Breast epithelium (tissue), 4 donors: ENCODE measurements at places on chromosomes 4 and X. TPM values are rescaled to one million over a fixed set of nuclear protein-coding genes. Genes with fewer than 3 reads are reported as not detected.

- H3K4me3 ChIP-seq: no peak overlapping the region
- no peaks in the 10 kb centered on the region for H3K36me3 ChIP-seq
- H3K4me1 ChIP-seq: no peaks in the 10 kb centered on the region
- no peak for DNase-seq
Measured at GRCh38 chrX:75228854-75229253, 45.0 kb upstream of the UPRT start.

- no peak overlapping the region for H3K27ac ChIP-seq
- no peak for DNase-seq
- H3K36me3 ChIP-seq: no peaks in the 10 kb centered on the region
- H3K27me3 ChIP-seq: no peaks in the 10 kb centered on the region
- no peaks in the 10 kb centered on the region for H3K4me1 ChIP-seq
Measured at GRCh38 chr4:153257151-153257620, 52.9 kb downstream of the TRIM2 start.

DNA sequence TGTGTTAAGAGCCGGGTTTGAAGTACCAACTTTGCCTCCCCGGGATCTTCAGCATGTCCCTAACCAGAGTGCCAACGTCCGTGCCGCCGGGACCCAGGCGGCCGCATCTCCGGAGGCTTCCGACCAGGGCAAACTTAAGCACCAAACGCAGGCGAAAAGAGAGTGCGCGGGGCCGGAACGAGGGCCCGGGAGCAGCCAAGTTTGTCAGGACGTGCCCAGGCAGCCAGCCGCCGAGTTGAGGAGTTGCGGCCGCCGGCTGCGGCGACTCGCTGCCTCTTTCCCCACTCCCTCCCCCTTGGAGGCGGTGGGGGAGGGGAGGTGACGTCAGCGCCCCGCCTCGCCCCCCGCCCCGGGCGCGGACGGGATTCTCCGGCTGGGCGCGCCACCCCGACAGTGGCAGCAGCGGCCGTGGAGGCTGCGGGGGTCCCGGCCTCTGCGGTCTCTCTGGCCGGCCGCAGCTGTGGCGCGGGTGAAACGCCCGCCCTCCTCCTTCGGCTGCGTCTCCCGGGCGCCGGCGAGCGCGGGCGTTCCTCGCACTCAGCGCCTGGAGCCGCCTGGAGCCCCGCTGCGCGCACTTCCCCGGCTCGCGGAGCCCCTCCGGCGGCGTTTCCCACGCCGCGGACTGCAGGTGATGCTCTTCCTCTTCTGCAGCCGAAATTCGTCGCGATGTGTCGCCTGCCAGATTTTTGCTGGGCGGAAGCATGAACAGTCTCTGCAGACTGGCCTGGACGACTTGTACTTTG is 2.9 kb upstream of the FAT1 start:
- peak overlapping the region; percentile 96 for H3K27ac ChIP-seq
- DNase-seq: peak; percentile 70
- peak overlapping the region; percentile 83 for H3K4me3 ChIP-seq
- H3K4me1 ChIP-seq: no peaks in the 10 kb centered on the region
- H3K36me3 ChIP-seq: no peaks in the 10 kb centered on the region
- no peaks in the 10 kb centered on the region for H3K27me3 ChIP-seq

- H3K27ac ChIP-seq: no peak overlapping the region
- DNase-seq: no peak
- no peaks in the 10 kb centered on the region for H3K27me3 ChIP-seq
- H3K4me1 ChIP-seq: no peaks in the 10 kb centered on the region
Measured at GRCh38 chr4:119692001-119692400, 63.4 kb upstream of the PDE5A start.

DNA sequence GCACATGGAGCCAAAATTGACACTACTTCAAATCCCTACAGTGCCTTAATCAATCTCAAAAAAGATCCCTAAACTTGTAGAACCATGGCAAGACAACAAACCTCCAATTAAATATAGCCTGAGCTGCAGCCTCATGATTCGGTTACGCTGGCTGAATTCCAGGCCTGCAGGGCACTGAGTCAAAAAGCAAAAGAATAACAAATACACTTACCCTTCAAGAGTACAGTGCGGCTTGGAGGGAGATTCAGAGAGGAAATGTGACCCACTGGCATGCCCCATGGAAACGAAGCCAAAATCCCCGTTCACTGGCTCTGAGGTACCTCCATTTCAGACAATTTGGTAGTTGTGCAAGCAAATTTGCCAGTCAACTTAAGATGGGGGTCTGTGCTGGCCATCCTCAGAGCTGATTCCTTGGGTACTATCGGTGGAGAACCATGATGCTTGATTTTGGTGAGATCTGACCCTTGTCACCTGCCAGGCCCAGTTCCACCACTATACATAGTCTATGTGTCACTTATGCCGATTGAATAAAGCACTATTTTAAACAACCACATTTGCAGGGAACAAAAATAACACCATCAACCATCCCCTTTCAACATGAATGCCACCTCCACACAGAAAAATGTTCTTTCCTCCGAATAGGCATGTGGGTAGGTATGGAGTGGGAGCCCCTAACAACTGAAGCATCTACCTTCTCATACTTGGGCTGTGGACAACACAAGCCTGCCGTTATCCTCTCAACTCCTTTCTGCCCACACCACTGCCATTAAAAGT is 2.1 kb downstream of the C4orf54 start:
- H3K27ac ChIP-seq: no peak overlapping the region
- no peak overlapping the region for H3K4me3 ChIP-seq
- H3K36me3 ChIP-seq: no peaks in the 10 kb centered on the region
- no peaks in the 10 kb centered on the region for H3K27me3 ChIP-seq
- H3K4me1 ChIP-seq: no peaks in the 10 kb centered on the region
- DNase-seq: no peak

DNA sequence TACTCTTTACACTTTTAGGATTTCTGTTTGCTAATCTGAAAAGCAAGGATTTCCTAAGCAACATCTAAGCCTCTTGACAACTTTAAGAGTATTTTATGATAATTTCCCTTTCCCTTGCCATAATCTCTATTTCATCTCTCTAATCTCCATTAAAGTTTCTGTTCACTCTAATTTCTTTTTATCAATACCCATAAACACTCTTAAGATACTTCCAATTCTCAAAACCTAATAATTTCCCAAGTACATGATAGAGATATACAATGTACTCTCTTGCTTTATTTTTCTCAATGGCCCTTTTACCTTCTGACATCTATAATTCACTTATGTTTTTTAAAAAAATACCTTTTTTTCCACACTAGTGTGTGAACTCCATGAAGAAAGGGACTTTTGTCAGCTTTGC is 26.8 kb downstream of the DAPP1 start:
- H3K27ac ChIP-seq: no peak overlapping the region
- H3K36me3 ChIP-seq: no peaks in the 10 kb centered on the region
- no peak overlapping the region for H3K4me3 ChIP-seq
- no peaks in the 10 kb centered on the region for H3K27me3 ChIP-seq
- DNase-seq: no peak

DNA sequence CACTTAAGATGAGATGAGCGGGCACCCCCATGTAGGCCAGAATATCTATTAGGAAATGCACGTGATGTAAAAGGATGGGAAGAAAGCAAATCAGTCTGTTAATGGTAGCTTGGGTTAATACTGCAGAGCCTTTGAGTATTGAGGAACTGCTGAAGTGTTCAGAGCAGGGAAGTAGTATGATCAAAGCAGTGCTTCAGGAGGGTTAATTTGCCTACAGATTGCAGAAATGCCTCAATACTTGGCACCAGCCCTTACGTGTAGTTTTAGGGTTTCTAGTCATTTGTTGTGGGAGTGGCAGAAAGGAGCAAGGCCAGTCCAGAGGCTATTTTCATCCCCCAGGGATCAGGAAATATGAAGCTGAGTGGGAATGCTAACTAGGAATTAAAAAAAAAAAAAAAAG is 19.7 kb downstream of the ZFX start:
- DNase-seq: no peak
- no peaks in the 10 kb centered on the region for H3K27me3 ChIP-seq
- no peaks in the 10 kb centered on the region for H3K4me1 ChIP-seq

- H3K4me3 ChIP-seq: no peak overlapping the region
- H3K27me3 ChIP-seq: no peaks in the 10 kb centered on the region
- H3K4me1 ChIP-seq: no peaks in the 10 kb centered on the region
- no peak overlapping the region for H3K27ac ChIP-seq
Measured at GRCh38 chr4:182494103-182494502, 250.9 kb downstream of the TENM3 start.

- no peaks in the 10 kb centered on the region for H3K4me1 ChIP-seq
- no peak overlapping the region for H3K27ac ChIP-seq
- H3K4me3 ChIP-seq: no peak overlapping the region
- DNase-seq: no peak
- H3K36me3 ChIP-seq: no peaks in the 10 kb centered on the region
- no peaks in the 10 kb centered on the region for H3K27me3 ChIP-seq
Measured at GRCh38 chr4:81789158-81789557, 317.5 kb upstream of the RASGEF1B start.

DNA sequence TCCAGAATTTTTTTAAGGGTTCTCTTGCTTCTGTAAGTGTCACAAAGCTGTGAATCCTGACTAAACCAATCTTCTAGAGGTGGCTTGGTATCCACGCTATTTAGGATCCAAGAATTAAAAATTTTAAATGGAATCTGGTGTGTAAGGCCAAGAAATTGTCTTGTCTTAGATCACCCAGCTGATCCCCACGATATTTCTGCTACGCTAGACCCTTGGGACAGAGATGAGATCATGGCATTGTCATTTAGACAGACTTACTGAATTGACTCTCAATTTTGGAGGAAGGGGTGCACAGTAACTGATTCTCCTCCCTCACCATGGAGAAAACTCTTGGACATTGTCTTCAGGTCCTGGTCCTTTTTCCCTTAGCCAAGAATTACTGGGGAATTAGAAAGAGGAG is 5.7 kb downstream of the GPRIN3 start:
- no peak for DNase-seq
- H3K27ac ChIP-seq: no peak overlapping the region
- H3K4me1 ChIP-seq: no peaks in the 10 kb centered on the region
- no peaks in the 10 kb centered on the region for H3K36me3 ChIP-seq

DNA sequence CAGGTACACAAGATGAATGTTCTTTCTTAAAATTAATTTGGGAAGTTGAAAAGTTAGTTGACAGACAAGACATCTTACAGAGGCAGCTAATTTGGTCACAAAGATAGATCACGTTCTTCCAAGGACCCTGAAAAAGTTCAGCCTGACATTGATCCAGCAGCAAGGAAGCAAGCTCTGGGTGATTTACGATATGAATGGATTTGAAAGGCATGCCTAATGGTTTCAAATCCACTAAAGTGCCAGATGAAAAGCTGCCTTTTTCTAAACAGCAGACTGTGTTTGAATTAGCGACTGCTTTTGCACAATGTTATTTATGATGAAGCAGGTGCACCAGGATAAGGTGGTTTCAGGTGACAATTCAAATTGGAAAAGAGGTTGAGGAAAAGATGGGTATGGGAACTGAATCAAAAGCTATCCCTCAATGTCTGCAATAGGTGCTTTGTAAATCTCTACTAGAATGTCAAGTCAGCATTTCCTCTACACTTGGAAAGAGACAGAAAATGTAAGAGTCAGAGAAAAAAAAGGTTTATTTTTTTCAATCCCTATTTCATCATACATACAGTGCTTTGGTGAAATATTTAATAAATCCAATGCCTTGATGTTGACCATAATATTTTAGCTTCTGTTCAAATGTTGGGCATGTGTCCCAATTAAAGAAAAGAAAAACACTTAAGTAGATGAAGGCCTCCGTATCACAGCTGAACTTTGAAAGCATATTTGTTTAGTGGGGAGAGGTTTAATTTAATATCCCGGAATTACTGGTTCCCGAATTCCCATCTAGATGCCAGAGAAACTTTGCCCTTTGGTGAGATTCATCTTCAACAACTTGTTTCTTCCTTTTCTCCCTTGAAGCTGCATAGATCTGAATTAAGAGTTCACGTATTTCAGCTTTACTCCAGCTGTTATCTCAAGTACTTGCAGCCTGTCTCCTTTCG is 6.0 kb downstream of the RASGEF1B start:
- H3K27me3 ChIP-seq: no peaks in the 10 kb centered on the region
- no peaks in the 10 kb centered on the region for H3K36me3 ChIP-seq

DNA sequence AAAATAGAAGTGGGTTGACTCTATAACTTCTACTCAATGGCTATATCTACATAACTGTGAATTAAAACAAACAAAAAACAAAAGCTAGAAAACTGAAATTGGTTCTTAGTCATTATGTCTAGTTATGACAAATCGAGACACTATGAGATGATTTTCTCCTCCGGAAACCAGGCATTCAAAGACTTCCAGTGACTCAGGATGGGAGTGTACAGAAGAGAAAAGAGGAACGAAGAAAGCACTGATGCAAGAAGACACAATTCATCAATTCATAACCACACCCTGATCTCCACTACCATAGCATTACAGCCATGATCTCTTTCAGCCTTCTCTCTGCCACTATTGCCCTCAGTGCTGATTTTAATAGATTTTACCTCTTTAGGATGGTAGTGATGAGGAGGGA is 253.6 kb downstream of the CBLL2 start:
- no peak overlapping the region for H3K4me3 ChIP-seq
- no peaks in the 10 kb centered on the region for H3K36me3 ChIP-seq
- H3K27me3 ChIP-seq: no peaks in the 10 kb centered on the region

- H3K27me3 ChIP-seq: no peaks in the 10 kb centered on the region
- no peaks in the 10 kb centered on the region for H3K36me3 ChIP-seq
- no peak overlapping the region for H3K27ac ChIP-seq
- no peaks in the 10 kb centered on the region for H3K4me1 ChIP-seq
- DNase-seq: no peak
- H3K4me3 ChIP-seq: no peak overlapping the region
Measured at GRCh38 chr4:25174674-25175073, 14.4 kb upstream of the SEPSECS start.

GRCh38 chr4:189232274-189232673 is 708.4 kb upstream of the FRG1 start:
- H3K36me3 ChIP-seq: no peaks in the 10 kb centered on the region
- no peaks in the 10 kb centered on the region for H3K4me1 ChIP-seq
- H3K27me3 ChIP-seq: no peaks in the 10 kb centered on the region
- DNase-seq: no peak

DNA sequence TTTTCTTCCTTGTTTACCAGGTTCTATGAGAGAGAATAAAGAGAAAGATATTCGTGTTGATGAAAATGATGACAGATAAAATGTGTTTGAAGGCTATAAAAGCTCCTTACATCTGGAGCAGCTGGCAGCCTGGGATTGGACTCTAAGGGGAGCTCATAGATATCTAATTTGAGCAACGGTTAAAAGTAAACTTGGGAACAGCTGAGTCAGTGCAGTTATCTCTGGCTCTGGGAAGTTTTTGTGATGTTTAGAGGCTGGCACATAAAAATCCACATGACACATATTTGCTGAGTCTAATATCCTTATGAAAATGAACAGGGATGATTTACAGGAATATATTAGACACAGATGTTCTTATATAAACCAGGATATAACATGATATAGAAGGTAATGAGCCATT is 331.8 kb upstream of the TENM3 start:
- H3K27ac ChIP-seq: no peak overlapping the region
- no peaks in the 10 kb centered on the region for H3K27me3 ChIP-seq
- no peaks in the 10 kb centered on the region for H3K4me1 ChIP-seq

PHEX gene
- total RNA-seq: 0.16 TPM

ETDA gene
- not detected for total RNA-seq

FGB gene
- total RNA-seq: not detected

SHROOM4 gene
- 12.5 TPM for total RNA-seq

UGT2A1 gene
- not detected for total RNA-seq

ZFP42 gene
- not detected for total RNA-seq

ODAPH gene
- total RNA-seq: not detected

LGI2 gene
- total RNA-seq: 1.2 TPM

XAGE2 gene
- total RNA-seq: not detected

KIF4A gene
- 0.80 TPM for total RNA-seq
